ENCODE measurements at places on chromosomes 3 and 15.

GRCh38 chr3:14473411-14473891, 66.7 kb downstream of the GRIP2 start:
- H3K27ac ChIP-seq = peak overlapping the region; percentile 85
- H3K4me1 ChIP-seq = peaks cover 33% of the 10 kb centered on the region
- DNase-seq = peak; percentile 71
- H3K27me3 ChIP-seq = no peaks in the 10 kb centered on the region
- no peaks in the 10 kb centered on the region for H3K36me3 ChIP-seq

GRCh38 chr3:172325461-172325860, 122.8 kb downstream of the GHSR start:
- H3K27me3 ChIP-seq = no peaks in the 10 kb centered on the region
- no peak for DNase-seq
- H3K4me1 ChIP-seq = peaks cover 14% of the 10 kb centered on the region
- no peaks in the 10 kb centered on the region for H3K36me3 ChIP-seq
- H3K4me3 ChIP-seq = no peak overlapping the region
- H3K27ac ChIP-seq = no peak overlapping the region

DNA sequence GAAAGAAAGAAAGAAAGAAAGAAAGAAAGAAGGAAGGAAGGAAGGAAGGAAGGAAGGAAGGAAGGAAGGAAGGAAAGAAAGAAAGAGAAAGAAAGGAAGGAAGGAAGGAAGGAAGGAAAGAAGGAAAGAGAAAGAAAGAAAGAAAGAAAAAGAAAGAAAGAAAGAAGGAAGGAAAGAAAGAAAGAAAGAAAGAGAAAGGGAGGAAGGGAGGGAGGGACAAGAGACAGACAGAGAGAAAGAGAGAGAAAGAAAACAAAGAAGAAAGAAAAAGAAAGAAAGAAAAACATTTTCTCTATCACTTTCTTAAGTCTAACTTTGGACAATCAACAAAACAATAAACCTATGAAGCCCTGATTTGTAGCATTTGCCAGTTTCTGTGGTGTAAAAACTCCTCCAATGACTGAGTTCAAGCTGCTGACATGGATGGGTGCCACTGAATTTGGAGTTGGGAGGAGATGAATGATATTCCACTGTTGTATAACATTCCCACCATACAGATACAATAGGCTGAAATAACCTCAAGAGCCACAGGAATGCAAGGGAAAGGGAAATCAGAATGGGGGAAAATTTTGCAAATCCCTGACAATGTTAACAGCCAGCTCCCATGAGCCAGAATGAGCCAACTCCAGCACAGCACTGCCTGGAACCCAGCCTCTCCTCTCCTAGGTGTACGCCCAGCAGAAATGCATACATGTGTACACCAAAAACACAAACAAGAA, 15.0 kb upstream of the RTP3 start:
- H3K4me1 ChIP-seq = no peaks in the 10 kb centered on the region
- DNase-seq = no peak
- no peaks in the 10 kb centered on the region for H3K36me3 ChIP-seq

- H3K4me1 ChIP-seq = no peaks in the 10 kb centered on the region
- DNase-seq = no peak
- H3K4me3 ChIP-seq = no peak overlapping the region
- no peaks in the 10 kb centered on the region for H3K27me3 ChIP-seq
- no peaks in the 10 kb centered on the region for H3K36me3 ChIP-seq
- H3K27ac ChIP-seq = no peak overlapping the region
Measured at GRCh38 chr3:108001457-108001856, 89.4 kb downstream of the CD47 start.

DNA sequence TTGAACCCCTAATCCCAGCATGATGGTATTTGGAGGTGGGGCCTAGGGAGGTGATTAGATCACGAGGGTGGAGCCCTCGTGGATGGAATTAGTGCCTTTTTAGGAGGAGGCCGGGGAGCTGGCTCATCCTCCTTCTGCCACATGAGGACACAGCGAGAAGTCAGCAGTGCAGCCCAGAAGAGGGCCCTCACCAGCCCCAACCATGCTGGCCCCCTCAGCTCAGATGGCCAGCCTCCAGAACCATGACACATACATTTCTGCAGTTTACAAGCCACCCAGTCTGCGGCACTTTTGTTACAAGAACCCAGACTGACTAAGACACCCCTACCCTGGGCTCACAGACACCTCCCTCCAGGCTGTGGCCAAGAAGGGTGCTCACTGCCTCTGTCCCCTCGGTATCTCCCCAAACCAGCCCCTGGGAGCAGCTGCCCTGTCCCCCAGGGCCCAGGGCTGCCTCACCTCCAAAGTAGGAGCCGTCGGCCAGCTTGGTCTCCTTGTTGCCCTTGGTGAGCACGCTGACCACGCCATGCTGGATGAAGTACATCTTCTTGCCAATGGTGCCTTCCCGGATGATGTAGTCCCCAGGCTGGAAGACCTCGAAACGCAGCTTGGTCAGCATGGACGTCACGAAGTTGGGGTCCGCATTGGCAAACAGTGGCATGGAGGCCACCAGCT, 44.1 kb downstream of the HCN4 start:
- no peak for DNase-seq
- no peaks in the 10 kb centered on the region for H3K27me3 ChIP-seq

All from ovary (tissue), 10 donors.